Brain pericyte (primary cell): ENCODE measurements at places on chromosomes 4 and X.

- no peak for DNase-seq
These were observed 378.5 kb upstream of the ZFP42 start for GRCh38 chr4:187617113-187617512.

DNA sequence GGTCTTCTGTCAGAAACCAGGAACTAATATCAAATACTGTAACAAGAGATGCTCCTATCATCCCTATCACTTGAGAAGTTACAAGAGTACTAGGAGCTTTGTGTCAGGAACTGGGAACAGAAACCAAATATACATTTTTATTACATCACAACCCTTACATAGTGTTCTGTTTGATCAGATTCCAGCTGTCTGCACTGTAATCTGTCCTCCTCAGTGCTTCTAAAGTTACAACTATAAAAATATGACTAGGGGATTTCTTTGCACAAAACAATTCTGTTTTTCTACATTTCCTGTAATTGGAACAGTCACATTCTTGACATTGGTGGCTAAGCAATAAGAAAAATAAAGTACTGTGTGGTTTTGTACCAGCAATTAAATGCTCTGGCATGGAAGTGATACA is 686.0 kb downstream of the PDHA2 start:
- peak; percentile 13 for DNase-seq

GRCh38 chr4:60089546-60090273 is 1110.4 kb upstream of the ADGRL3 start:
- no peak for DNase-seq

DNA sequence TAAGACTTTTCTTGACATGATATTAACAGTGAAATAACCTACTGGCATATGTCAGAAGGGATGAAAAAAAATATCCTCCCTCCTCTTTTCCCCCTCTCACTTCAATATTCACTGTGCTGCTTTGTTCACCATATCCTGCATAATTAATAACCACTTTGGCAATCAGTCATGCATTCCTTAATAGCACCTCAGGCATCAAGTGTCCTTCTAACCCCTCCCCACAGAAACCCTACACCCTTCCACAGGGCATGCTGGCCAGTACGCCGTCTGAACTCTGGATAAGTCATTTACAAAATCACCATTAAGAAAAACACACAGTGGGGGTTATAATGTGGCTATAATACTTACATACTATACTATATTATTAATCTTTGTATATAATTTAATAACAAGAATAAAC is 165.9 kb downstream of the PDGFC start:
- no peak for DNase-seq

GRCh38 chrX:5122181-5122678 is 1106.4 kb downstream of the NLGN4X start:
- DNase-seq = no peak

GRCh38 chr4:76447393-76447851 is 12.4 kb downstream of the SHROOM3 start:
- no peak for DNase-seq

DNA sequence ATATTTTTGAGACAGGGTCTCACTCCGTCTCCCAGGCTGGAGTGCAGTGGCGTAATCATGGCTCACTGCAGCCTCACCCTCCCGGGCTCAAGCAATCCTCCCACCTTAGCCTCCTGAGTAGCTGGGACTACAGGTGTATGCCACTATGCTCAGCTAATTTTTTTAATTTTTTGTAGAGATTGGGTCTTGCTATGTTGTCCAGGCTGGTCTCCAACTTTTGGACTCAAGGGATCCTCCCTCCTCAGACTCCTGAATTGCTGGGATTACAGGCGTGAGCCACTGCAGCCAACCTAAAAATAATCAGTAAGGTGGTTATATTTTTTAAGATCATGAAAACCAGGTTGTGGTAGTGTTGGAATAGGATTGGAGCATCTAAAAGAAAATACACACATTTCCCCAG is 38.1 kb downstream of the TMEM156 start:
- no peak for DNase-seq

- no peak for DNase-seq
These were observed 199.8 kb upstream of the WDFY3 start for GRCh38 chr4:85166318-85166717.

- no peak for DNase-seq
These were observed 191.7 kb upstream of the RASGEF1B start for GRCh38 chr4:81663368-81663767.

DNA sequence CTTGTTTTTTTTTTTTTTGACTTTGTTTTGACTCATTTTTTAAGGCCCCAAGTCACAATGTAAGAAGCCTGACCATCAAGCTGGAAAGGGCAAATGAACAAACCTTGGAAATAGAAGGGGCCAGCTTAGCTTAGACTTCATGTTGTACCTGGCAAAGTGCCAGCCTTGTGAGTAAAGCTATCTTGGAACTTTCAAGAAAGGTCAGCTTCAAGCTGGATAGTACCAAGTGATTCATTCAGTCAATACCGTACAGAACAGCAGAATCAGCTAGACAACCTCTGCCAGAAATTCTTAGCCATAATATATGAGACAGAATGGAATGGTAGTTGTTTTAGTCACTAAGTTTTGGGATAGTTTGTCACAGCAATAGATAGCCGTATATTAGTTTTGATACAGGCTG is 1492.2 kb upstream of the TENM3 start:
- DNase-seq = no peak

DNA sequence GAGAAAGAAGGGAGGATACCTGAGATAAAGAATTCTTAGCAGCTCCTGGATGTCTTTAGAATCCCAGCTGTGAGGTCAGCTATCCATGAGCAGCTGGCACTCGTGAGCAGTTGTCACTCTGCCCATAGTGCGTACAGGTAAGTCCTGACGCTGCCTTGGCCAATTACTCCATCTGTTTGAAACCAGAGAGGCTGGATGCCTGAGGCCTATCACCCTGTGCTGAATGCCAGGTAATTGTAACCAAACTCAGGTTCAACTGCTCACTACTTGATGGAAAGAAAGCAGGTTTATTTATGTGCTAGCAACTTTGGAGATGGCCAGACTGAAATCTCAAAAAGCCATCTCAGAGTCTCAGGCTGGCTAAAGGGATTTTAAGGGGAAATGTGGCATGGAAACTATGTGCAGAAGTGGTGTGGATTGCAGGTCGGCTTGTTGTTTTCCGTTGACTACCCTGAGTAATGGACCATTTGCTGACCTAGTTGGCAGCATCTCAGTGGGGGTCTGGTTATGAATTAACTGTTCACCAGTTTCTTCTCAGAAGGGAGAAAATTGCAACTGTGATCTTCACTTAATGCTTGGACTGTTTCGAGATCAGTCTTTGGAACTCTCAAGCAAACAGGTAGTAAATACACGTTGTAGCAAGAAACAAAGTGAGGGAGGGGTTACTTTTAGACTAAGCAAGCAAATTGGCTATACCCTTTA is 1614.0 kb upstream of the PCDH10 start:
- no peak for DNase-seq

- no peak for DNase-seq
These were observed 440.2 kb downstream of the INPP4B start for GRCh38 chr4:142405695-142406498.

- no peak for DNase-seq
These were observed 19.4 kb downstream of the SORBS2 start for GRCh38 chr4:185792384-185793115.

DNA sequence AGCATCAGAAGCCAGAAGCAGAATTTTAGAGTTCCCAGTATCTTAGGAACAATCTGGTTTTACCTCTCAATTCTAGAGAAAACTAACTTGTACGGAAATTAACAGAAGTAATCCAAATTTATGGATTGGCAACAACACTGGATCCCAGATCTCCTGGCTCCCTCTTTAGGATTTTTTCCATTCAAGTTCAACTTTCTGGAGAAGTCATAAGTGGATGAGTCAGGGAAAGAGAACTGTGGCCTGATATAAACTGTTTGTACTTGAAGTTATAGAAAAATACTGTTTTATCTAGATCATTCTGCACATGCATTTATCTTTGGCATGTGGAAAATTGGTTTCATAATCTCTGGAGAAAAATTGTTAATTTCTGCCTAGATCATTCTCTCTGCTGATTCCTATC is 380.4 kb downstream of the PCDH7 start:
- no peak for DNase-seq

GRCh38 chr4:89518259-89518658 is 210.7 kb upstream of the GPRIN3 start:
- DNase-seq = no peak

GRCh38 chr4:91064157-91064853 is 937.1 kb downstream of the CCSER1 start:
- DNase-seq = no peak

DNA sequence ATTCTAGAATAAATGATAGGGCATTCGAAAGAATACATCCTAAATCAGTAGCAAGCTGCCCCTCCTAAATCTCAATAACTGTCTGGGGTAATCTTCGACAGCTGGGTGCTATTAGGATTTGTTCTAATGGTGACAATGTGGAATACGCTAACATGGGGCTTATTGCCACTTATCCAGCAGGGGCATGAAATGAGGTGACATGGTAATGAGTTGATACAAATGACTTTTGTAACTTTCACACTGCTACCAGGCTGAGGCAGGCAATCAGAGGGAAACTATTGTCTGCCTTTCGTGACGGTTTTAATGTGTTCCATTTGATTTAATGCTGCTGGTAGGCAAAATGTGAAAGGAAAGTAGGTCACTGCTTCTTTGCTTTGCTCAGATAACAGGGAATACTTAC is 1047.4 kb upstream of the PABPC4L start:
- DNase-seq = no peak

DNA sequence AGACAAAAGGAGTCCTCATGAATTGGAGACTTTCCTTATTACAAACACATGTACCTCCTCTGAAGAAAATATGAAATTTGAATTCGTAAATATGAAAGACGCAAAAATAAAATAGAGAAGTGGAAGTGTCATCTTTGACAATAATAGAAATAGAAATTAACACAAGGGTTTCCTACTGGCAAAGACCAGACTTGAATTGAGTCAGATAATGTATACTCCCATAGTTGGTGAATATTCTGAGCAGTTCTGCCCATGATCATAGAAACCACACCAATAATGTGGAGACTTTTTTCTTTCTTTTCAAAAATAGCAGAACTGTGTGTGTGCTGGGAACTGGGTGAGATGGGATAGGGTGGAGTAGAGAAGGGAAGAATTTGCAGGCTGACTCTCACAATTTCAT is 277.7 kb upstream of the TET2 start:
- DNase-seq = no peak
